ENCODE measurements at places on chromosomes 6 and 20. TPM values are rescaled to one million over a fixed set of nuclear protein-coding genes. Genes with fewer than 3 reads are reported as not detected.

Gene CCN6
- not detected for total RNA-seq

Gene TXLNB
- 0.15 TPM for total RNA-seq

Gene NHLRC1
- 2.1 TPM for total RNA-seq

Gene PCSK2
- total RNA-seq: not detected

Gene BLTP3A
- 3.9 TPM for total RNA-seq

Gene KCNK15
- total RNA-seq: not detected

Gene CDH4
- total RNA-seq: 10.8 TPM

Gene CCM2L
- total RNA-seq: not detected

Gene SLC32A1
- total RNA-seq: not detected

Gene HFE
- total RNA-seq: 11.1 TPM

Gene TRIM15
- total RNA-seq: not detected

Gene C6orf58
- not detected for total RNA-seq

Gene TP53TG5
- not detected for total RNA-seq

Gene TFB1M
- total RNA-seq: 26.5 TPM

Gene CST1
- total RNA-seq: not detected

Gene CFAP206
- 0.17 TPM for total RNA-seq

Gene FAM209B
- not detected for total RNA-seq

Gene BPIFB2
- total RNA-seq: not detected

Gene CYP24A1
- total RNA-seq: 0.17 TPM

Gene ZKSCAN3
- total RNA-seq: 3.3 TPM

Gene COL21A1
- total RNA-seq: 0.34 TPM

Gene GSTA3
- total RNA-seq: not detected

Gene CGA
- total RNA-seq: not detected

Gene FOXC1
- total RNA-seq: 3.0 TPM

Gene GHRH
- total RNA-seq: not detected

Gene HLA-DMB
- not detected for total RNA-seq

Gene PPT2
- 13.6 TPM for total RNA-seq

Gene KIF25
- total RNA-seq: 0.15 TPM

Gene COL20A1
- total RNA-seq: not detected

Gene DYNLRB1
- 147 TPM for total RNA-seq

Gene RIMS4
- total RNA-seq: not detected

Gene MEP1A
- total RNA-seq: not detected

Gene MLIP
- 0.59 TPM for total RNA-seq

Gene FAM217A
- total RNA-seq: not detected

Gene THEMIS
- under 0.01 TPM for total RNA-seq

Gene SSTR4
- not detected for total RNA-seq

Gene GPR31
- not detected for total RNA-seq

Gene TCF21
- 9.8 TPM for total RNA-seq

Gene NKX2-2
- not detected for total RNA-seq

Gene MICAL1
- total RNA-seq: 45.1 TPM

Gene IPCEF1
- total RNA-seq: not detected

Gene BTN1A1
- not detected for total RNA-seq

Gene TMEM170B
- 0.15 TPM for total RNA-seq

Gene ACTR5
- 7.7 TPM for total RNA-seq

Gene GNAS-AS1
- 1.2 TPM for total RNA-seq

Gene BPIFA2
- total RNA-seq: not detected

Gene UBD
- total RNA-seq: not detected

Gene CST2
- total RNA-seq: not detected

Gene MUC22
- total RNA-seq: not detected
